Activated CD4-positive, alpha-beta T cell treated with anti-CD3 and anti-CD28 coated beads, Interleukin-2, amount 50 U/mL, for 1 hour (primary cell): ENCODE measurements at places on chromosomes 13 and 19.

DNA sequence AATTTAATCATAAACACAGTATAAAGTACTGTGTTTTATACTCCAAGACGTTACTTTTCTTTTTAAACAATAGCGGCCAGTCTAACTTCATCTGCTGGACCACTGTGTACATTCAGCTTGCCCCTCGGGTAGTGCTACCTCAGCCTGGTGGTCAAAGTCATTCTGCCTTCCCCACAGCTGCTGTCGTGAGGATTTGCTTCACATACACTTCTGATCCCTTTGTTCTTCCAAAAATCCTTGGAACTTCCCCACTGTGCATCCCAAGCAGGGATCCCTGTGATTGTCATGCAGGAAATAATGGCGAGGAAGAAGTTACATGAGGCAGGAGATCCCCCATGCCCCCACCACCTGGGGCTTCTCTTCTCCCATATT lies 234.9 kb upstream of the STARD13 start:
- no peak for DNase-seq

DNA sequence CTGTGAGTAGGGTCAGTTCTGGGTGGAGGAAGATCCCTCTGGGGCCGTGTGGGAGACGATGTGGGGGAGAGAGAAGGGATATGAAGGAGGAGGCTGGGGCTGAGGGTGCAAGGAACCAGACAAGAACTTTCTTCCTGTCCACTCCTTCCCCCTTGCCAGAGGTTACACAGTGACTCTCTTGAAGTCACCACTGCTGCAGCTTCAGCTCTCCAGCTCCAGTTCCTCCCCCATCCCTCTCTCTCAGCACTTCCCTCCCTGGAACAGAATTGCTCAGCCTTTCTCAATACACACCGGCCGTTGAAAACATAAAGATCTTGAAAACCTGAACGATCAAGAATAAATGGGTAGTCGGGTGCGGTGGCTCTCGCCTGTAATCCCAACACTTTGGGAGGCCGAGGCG lies 5.1 kb downstream of the ZSWIM9 start:
- no peak for DNase-seq

GRCh38 chr13:40784540-40784939 lies 4.9 kb upstream of the SLC25A15 start:
- DNase-seq = no peak

DNA sequence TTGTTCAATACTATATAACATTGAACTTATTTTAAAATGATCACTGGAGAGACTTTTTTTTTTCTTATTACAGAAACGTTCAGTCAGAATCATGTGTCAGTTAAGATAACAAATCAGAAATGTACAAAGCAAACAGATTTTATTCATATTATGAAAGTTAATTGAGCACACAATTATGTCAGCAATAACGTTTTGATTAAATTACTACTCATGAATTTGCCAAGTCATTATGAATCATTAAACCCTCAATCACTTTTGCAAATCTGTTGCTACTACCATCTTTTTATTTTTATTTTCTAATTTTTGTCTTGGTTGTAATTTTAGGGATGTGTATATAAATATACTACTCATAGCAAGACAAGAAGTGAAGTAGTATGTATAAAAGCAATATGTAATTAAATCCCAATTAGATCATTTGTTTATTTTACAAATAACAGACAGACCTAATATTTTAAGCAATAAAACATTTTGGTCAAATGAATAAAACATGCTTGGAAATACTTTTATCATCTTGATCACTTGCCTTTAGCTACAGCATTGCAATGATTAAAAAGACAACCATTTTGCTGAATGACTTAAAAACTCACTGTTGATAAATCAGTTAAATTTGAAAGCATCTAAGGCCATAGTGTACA lies 893.4 kb upstream of the MIR17HG start:
- no peak for DNase-seq

GRCh38 chr13:82220641-82221040 lies 1661.6 kb downstream of the SLITRK1 start:
- DNase-seq = no peak

GRCh38 chr19:4831304-4831978 lies at the start of gene TICAM1:
TICAM1 (minus strand) TSS chr19:4831712; CDS start chr19:4818377, 13,335 bp downstream.
- DNase-seq = peak; percentile 73

DNA sequence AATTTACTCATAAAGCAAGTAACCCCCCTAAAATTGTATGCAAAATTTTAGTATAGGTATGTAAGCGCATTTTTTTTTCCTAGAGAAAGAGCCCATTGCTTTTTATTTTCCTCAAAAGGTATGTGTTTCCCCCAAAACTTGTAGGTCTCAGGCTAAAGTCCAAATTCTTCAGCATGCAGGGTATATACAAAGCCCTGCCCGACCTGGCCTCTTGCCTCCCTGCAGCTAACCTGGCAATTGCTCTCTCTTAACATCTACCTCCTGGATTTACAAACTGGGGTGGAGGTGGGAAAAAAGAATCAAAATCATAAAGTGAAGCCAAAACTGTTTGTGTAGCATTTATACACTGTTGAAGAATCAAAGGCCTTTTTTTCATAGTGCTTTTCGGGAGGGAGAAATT lies 107.8 kb downstream of the KCNRG start:
- no peak for DNase-seq

DNA sequence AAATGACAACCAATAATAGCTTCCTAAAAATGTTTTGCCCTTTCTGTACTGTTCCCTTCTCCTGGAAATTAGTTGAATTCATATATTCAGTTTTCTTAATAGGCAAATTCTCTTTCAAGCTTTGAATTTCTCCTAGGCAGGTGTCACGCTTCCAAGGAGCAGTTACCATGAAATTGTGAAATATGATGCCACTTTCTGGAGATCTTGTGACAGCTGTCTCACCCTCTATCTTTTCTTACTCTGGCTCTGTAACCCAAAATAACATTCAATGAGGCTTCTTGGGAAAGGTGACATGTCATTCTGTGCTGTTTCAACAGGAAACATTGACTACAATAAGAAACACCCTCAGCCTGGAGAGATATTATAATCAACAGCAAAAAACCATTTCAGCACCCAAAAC lies 80.3 kb upstream of the MRI1 start:
- DNase-seq = no peak

- DNase-seq = no peak
Observed at GRCh38 chr13:40205771-40206240, 460.6 kb downstream of the FOXO1 start.

GRCh38 chr13:29465741-29466293 lies 129.7 kb downstream of the SLC7A1 start:
- no peak for DNase-seq

GRCh38 chr13:23777575-23777870 lies 111.7 kb downstream of the MIPEP start:
- no peak for DNase-seq

GRCh38 chr19:57088133-57088532 lies 31.7 kb upstream of the USP29 start:
- no peak for DNase-seq

DNA sequence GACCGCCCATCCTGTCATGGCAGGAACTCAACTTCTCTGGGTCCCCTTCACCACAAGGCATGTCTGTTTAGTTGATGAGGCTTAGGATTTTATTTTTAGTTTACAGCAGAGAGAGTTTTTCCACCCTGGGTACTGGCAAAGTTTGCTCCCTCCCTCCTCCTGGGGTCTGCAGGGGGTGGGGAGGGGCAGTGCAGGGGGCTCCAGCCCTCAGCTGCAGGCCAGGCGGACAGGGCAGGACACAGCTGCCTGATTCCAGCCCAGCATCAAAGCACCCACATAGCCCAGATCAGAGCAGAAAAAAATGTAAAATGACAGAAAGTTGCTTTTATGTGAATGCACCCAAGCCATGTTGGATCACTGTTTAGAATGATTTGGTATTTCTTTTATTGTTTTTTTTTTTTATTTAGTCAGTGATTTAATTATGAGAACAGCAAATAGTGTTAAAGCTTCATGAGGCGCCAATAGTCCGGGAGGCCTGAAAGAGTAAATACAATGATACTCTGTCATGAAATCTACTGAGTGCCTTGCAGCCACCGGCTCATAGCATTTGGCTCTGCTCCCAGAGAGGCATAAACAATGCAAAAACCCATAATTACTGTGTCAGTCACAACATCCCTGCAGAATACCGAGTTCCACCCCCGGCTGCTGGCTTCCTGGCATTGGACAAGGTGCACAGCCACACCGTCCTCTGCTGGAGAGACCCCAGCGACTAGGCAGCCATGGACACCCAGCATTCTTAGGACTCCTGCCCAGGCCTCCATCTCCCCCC lies 923.5 kb downstream of the UQCRFS1 start:
- no peak for DNase-seq

DNA sequence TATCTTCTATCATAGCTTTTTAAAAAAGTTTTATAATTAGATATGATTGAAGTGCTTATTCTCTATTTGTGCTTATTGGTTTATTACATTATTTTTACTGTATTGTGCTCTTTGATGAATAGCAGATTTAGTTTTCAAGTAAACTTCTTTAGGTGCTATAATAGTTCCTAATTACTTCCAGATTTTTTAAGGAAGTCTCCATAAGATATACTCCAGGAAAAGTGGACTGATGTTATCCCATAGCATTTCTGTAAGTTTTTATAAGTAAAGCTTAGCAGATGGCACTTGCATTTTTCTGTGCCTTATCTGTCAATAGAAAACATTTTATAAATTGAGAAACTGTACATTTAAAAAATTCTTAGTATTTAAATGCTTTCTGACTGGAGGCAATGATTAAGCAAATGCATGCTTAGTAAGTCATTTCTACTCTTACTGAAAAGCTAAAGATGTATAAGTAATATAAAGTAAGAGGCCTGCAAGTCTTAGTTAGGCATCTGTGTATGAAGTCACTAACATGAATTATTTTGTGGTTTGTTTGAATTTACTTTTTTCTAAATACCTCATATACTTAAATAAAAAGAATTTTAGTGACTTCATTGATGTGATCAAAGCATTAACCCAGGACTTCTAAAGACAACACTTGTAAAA lies 182.8 kb downstream of the MAB21L1 start:
- no peak for DNase-seq

GRCh38 chr19:41701401-41702075 lies 6.9 kb upstream of the CEACAM5 start:
- no peak for DNase-seq

- DNase-seq = no peak
Observed at GRCh38 chr13:92362717-92363116, 863.9 kb upstream of the GPC6 start.

- DNase-seq = peak; percentile 55
Observed at GRCh38 chr13:41352935-41353840, 42.1 kb downstream of the NAA16 start.

DNA sequence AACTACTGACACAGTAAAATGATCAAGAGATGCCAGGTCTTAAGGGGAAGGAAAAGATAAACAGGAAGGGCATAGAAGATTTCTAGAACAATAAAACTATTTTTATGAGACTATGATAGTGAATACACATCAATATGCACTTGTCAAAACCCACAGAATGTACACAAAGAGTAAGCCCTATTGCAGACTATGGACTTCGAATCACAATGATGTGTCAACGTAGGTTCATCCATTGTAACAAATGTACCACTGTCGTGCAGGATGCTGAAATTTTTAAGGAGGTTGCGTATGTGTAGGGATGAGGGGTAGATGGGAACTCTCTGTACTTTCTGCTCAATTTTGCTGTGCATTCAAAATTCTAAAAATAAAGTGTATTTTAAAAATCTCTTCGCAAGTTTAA lies 171.9 kb downstream of the KLF12 start:
- no peak for DNase-seq

- DNase-seq = no peak
Observed at GRCh38 chr19:3691372-3691716, 8.9 kb downstream of the PIP5K1C start.
